ENCODE measurements at places on chromosomes 5 and 9.

DNA sequence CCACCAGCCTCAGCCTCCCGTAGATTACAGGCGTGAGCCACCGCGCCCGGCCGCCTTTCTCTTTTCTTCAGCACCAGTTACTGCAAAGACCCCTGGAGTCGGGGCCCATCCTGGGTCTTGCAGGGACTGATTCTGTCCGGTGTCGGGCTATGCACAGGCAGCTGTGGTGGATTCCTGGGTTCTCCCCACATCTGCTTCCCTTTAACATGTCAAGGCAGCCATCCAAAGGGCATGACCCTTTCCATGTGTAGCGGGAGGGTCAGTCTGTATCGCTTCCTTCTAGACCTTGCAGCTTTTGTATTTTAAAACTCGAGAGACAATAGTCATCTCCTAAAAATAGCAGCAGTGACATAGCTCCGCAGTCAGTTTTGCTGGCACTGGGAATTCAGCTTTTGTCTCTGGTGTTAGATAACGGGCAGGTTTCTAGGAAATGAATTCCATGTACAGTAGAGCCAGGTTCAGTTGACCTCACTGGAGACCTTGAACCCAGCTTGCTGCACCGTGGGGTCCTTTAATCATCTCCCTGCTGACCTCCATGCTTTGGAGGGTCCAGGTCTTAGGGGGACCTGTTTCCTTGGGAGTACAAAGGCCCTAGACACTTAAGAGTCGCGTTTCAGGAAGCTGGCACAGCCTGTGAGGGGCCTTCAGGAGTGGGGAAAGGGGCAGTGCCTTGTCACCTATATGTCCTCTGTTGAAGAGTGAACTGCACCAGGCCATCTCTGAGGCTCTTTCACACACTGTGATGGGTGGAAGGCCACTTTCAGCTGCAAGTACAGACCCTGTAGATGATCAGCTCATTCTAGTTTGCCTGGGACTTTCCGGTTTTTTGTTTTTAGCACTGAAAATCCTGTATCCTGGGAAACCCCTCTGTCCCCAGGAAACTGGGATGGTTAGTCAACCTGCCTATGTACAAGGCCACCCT is 13.8 kb downstream of the ANKRD33B start:
- no peak for DNase-seq

DNA sequence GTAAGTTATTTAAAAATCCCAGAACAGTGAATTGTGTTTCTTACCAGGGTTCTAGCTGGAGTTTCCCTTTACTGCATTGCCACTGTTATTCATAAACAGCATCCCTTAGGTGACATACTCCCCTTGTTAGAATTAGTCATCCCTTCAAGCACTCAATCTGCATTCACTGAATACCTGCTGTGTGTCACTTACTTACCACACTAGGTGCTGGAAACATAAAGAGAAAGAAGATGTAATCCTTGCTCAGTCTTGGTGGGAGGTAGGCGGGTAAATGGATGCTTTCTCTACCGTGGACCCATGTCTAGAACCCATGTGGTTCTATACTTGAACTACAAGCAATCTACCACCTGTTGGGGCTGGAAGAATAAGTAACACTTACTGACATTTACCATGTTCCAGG is 371.6 kb downstream of the KDM4C start:
- no peak for DNase-seq

DNA sequence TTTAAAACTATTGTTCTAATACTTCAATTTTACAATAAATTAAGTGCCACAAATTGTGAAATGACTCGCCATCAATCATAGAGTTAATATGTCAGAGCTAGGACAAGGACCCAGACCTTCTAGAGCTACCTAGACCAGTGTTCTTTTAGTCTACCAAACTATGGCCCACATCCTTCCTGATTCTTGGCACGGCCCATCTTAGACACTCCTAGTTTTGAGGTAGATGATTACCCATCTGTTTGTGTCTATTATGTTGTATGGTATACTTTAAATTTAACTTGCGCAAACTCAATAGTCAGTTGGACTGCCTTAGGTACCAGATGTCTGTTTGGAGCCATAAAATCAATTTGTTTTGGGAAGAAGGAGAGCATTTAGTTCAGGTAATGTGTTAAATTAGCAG is 17.5 kb downstream of the CDC26 start:
- no peak for DNase-seq

GRCh38 chr5:165559645-165560044 is 2054.2 kb downstream of the MAT2B start:
- no peak for DNase-seq

GRCh38 chr9:98010445-98010844 is 27.3 kb downstream of the ANP32B start:
- DNase-seq = no peak

- no peak for DNase-seq
Measured at GRCh38 chr9:113626735-113627495, 163.4 kb downstream of the RGS3 start.

DNA sequence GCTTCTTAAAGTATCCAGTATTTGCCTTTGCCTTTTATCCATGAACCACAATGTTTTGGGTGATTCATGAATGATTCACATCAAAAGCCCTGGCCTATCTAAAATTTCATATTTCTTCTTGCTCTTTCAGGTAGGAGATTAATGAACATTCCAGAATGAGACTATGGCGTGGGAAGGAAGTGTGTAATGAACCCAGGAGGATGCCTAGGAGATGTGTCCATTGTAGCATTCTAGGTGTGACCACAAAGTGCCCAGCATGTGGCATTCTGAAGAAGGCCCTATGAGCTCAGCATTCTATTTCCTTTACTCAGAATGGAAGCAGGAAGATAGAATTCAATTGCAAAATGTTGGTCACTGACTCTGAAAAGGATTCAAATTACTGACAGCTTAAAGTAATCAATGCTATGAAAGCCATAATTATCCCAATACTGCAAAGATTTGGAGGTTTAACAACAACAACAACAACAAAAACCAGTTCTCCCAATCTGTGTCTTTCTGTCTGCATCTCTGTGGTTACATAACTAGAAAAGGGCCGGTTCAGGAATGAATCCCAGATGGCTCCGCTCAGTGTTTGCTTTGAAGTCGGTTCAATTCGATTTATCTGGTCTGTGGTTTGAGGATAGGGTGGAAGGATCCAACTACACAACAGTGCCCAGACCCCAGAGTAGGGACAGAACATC is 126.7 kb downstream of the FOXD1 start:
- no peak for DNase-seq

DNA sequence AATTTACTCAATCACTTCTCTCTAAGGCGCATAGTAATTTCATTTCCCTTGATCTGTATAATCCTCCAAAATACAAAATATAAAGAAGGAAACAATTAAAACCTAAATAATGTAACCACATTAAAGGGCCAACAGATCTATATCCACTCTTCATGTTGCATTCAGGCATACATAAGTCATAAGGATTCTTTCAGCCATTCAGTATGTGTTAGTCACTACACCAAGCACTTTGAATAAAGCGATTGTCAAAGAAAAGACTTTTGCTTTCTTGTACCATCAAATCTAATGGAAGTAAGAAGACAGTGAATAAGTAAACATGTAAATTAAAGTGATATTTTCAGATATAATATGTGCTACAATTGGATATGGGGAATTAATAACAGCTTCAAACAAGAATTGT is 569.2 kb upstream of the PTPRD start:
- DNase-seq = no peak

DNA sequence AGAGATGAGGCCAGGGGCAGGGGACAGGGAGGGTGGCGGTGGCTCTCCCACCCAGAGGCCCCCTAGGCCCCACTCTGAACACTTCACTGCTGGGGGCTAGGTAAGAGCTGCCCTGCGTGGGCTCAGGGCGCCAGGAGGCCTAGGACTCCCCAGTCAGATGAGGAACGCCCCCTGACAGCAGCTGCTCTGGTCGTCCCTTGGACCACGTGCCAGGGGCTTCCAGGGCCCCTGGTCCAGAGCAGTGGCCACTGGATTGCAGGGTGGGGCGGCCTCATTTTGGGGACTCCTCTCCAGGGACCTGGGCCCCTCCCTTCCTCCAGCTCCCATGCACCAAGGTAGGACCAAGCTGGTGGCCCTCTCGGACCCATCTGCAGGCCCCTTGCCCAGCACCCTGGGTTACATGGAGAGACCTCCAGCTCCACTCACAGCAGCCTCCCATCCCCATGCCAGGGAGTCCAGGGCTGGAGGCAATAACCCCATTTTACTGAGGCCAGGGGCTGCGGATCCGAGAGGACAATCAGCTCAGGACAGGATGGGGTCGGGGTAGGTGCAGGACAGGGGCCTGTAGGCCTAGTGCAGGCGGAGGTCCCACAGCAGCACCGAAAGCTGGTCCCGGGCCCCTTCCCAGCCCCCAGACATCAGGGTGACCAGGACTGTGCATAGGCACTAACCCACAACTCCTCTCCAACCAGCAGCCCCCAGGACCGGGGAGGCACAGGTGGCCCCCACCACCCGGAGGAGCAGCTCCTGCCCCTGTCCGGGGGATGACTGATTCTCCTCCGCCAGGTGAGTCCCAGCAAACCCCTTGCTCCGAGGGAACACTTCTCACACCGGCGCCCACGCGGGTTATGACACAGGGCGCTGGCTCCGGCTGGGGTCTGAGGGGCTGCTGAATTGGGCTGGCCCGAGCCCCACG is 1.5 kb downstream of the EGFL7 start:
- no peak for DNase-seq

DNA sequence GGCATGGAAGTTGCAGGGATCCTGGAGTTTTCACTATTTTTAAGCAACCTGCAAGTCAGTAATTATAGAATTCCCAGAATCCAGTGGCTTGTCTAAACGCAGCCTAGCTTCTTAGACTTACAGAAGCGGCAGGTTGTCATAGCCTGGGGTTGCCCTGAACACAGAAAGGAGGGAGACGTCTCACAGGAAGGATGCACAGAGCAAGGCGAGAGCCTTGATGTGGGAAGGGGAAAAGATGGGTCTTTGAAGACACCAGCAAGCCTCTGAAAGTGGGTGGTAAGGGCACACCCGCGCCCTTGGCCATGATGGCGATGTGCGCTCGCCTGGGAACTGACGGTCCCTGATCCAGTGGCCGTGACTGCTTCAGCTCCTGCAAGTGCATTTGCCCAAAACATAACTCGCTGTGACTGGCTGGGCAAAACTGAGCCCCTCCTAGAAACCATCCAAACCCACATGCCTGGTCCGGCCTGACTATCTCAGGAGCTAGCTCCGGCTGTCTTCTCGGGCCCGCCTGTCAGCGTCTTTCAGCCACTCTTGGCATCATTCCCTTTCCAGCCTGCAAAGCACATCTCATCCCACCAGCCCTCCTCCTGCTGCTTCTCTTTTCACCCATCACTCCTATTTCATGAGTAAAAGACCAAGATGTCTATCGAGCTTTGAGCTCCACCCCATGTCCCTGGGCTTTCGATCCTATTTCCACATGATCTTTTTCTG is 17.1 kb downstream of the FBP1 start:
- DNase-seq = no peak

- no peak for DNase-seq
Measured at GRCh38 chr5:143748516-143748915, 63.4 kb upstream of the HMHB1 start.

DNA sequence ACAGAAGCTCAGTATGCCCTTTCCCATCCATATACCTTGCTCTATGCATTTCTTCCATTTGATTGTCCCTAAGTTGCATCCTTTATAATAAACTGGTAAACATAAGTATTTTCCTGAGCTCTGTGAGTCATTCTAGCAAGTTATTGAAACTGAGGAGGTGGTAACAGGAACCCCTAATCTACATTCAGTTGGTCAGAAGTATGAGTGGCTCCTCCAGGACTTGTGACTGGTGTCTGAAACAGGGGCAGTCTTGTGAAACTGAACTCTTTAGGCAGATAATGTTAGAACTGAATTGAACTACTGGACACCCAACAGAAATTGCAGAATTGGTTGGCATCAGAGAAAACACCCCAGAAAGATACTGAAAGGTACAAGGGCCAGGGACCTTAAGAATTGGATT is 133.1 kb upstream of the POU5F2 start:
- no peak for DNase-seq

- DNase-seq = no peak
Measured at GRCh38 chr5:39547553-39548154, 122.9 kb upstream of the DAB2 start.

DNA sequence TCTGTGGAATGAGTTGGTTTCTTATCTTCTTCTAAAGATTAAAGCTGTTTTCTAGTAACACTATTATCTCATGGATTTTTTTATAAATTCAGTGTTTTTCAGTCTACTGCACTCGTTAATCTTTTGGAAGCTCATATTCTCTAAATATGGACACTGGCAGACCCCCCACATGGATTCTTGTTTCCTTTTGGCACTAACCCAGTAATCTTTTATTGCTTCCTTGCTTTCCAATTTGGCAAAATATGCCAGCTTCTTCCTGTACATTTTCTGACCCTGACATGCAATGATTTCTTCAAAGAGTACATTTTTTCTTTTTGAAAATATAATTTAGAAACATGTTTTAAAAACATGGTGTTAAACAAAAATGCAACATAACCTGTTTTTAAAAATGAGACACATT is 474.2 kb upstream of the FTMT start:
- no peak for DNase-seq

DNA sequence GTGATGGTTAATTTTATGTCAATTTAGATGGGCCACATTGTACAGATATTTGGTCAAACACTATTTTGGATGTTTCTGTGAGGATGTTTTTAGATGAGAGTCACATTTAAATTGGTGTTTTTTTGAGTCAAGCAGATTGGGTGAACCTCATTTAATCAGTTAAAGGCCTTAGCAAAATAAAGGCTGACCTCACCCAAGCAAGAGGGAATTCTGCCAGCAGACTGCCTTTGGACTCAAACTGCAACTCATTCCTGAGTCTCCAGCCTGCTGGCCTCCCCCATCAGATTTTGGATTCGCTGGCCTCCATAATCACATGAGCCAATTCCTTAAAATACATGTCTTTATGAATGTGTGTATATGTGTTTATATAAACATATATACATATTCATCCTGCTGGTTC is 282.7 kb upstream of the POU5F2 start:
- DNase-seq = no peak

GRCh38 chr9:123796618-123797484 is 133.1 kb downstream of the DENND1A start:
- no peak for DNase-seq

- no peak for DNase-seq
Measured at GRCh38 chr5:150055326-150056074, 30.9 kb downstream of the CSF1R start.

GRCh38 chr5:106113922-106114321 is 1556.8 kb downstream of the EFNA5 start:
- no peak for DNase-seq
